ENCODE measurements at places on chromosomes 16 and 17. TPM values are rescaled to one million over a fixed set of nuclear protein-coding genes. Genes with fewer than 3 reads are reported as not detected.

HSD17B1 gene
- total RNA-seq = 1.4 TPM

SAMD14 gene
- total RNA-seq = 6.0 TPM

SHCBP1 gene
- total RNA-seq = 8.3 TPM

RHBDL3 gene
- total RNA-seq = 0.50 TPM

ARL5C gene
- not detected for total RNA-seq

NPIPA5 gene
- 8.5 TPM for total RNA-seq

GLYR1 gene
- total RNA-seq = 129 TPM

- DNase-seq = no peak
Observed at GRCh38 chr17:79466562-79467350, 144.1 kb downstream of the RBFOX3 start.

- peak; percentile 55 for DNase-seq
Observed at GRCh38 chr16:30786936-30787612, at the start of gene ZNF629. TSS of gene ZNF629 (minus strand) at chr16:30787205. CDS start at chr16:30784482, 2,723 bp downstream.

DNA sequence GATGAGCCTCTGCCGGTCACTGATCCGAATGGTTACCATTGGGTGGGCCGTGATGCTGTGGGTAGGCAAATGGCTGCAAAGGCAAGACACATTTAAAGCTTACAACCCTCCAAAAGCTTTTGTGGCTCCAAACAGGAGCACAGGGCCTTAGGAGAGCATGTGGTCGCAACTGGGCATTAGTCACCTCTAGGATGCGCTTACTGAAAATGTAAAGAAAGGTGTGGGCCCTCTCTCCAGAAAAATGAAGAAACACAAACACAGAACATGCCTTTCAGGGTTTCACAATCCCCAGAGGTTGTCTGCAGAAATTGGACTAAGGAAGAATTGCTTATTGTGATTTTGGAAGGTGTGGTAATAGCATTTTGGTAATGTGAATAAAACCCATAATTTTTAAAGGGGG, 86.7 kb upstream of the ATP2A3 start:
- DNase-seq = no peak

DNA sequence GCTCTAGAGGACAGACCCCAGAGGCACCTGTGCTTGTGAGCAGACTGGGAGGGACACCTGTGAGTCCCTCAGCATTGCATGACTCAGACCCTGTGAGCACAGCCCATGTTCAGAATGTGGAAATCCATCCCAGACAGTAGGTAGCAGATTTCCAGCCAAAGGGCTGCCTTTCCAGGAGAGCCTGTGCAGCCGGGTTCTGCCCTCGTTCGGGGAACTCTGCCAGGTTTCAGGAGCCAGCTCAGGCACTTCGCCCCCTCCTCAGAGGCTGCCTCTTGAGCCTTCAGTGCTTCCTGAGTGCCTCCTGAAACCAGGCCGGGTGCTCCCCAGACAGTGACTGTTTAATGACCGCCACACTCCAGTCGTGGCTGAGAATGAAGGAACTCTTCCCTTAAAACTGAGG, 23.3 kb upstream of the SDR42E2 start:
- DNase-seq = no peak

DNA sequence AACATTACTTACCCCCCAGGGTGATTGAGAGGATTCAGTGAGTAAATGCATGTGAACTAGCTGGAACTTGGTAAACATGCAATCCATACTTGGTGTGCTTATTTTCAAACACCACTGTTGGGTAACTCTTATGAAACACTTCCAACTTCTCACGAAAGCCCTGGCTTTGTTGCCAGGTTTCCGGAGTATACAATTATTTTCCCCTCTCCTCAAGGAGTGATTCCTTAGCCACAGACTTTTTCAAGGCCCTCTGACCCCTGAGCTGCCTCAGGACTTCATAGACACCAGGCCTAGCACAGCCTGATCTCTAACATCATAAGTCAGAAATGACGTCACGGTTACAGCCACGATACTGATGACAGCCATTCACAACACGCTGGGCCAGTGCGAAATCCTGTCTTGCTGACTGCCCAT, 27.6 kb downstream of the HSD17B2 start:
- DNase-seq = no peak

- DNase-seq = no peak
Observed at GRCh38 chr17:75403131-75403530, 2.3 kb downstream of the GRB2 start.

DNA sequence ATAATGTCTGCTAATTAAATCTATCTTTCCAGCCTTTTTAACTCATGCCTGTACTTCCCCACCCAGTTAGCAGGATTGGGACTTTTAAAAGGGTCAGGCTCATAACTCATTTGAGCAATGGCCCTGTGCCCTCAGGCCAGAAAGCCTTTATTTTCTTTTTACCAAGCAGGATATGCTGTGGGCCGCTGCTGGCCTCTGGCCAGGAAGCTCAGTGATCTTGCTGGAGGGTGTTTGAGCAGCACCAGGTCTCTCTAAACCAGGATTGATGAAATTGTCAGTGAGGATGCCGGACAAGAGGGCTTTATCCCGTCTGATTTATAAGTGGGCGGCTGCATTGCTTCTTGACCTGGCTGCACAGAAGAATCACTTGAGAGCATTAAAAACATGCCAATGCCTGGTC, 187.8 kb downstream of the RAB11FIP4 start:
- no peak for DNase-seq

DNA sequence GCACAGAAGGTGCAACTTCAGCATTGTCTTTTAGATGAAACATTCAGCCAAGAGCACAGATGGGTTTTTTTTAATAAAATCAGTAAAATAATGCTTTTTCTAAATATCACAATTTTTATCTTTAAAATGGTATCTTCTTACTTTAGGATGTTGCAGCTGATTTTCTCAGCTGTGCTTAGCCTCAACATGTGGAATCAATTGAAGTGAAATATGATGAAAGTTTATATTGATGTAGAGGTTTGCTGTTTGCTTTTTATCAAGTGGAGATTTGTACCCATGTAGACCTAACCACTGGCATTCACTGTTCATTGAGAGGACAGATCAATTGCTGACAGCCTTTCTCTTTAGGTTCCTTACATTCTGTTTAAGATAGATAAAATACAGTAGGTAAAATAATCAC, 107.8 kb downstream of the CYB561 start:
- no peak for DNase-seq

- DNase-seq = no peak
Observed at GRCh38 chr16:48492133-48492532, 106.9 kb upstream of the SIAH1 start.

- peak; percentile 87 for DNase-seq
Observed at GRCh38 chr17:50478391-50479381, at the start of gene RSAD1. TSS of gene RSAD1 (plus strand) at chr17:50478860. CDS start at chr17:50478885, 25 bp downstream.

DNA sequence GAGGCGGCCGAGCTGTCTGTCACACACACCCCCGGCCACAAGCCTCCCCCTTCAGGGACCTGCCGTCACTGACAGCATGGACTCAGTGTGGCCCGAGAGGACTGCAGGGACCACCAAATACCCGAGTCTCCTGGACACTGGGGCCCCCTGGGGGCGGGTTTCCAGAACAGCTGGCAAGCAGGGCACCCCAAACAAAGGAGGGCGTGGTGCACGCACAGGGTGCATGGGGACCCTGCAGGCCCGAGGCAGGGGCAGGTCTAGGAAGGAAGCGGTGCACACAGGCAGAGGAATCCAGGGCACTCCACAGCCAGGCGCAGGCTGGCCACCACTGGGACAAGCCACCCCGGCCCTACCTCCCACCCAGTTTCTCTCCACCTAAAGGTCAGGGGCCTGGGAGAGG, 28.7 kb upstream of the ENPP7 start:
- no peak for DNase-seq

DNA sequence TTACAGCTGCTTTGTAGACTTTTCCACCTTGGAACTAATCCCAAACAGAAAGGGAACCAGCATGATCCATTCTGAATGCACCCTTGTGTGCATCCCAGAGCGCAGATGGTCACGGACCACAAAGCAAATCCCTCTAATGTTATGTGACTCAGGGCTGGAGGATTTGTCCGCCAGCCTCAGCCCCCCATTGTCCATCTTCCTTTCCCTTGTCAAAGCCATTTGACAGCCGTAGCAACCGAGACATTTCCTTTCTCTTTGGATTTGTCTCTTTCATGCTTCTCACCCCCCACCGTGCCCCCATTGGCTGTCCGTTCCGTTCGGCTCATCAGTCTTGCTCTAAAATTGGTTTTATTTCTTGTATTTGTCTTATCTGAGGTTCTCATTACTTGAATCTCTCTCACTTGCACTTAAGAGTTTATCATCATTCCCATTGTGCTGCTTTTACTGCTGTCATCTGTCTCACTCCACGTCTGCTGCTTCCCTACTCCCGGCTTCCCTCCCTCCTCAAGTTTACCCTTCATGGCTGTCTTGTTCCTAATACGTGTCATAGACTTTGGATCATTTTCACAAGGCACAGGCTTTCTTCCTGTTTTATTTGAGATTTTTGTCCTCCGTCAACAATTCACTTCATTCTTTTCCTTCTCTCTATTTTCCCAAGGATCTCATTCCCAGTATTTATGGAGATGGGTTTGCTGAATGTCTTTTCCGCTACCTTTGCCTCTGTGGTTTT, 163.4 kb upstream of the ERCC4 start:
- DNase-seq = no peak

DNA sequence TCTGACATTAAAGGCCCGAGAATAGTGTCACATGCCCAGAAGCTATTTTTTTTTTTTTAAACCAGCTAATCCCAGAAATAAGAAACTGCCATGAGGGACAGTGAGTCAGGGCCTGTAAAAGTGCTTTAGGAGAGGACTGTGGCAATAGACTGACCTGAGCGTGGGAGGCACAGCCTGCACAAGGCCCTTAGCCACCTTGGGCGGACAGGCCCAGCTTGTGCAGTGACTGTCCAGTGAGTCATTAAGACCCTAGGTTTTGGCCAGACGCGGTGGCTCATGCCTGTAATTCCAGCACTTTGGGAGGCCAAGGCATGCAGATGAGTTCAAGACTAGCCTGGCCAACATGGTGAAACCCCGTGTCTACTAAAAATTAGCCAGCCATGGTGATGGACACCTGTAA, 343.0 kb upstream of the ZFHX3 start:
- DNase-seq = no peak

DNA sequence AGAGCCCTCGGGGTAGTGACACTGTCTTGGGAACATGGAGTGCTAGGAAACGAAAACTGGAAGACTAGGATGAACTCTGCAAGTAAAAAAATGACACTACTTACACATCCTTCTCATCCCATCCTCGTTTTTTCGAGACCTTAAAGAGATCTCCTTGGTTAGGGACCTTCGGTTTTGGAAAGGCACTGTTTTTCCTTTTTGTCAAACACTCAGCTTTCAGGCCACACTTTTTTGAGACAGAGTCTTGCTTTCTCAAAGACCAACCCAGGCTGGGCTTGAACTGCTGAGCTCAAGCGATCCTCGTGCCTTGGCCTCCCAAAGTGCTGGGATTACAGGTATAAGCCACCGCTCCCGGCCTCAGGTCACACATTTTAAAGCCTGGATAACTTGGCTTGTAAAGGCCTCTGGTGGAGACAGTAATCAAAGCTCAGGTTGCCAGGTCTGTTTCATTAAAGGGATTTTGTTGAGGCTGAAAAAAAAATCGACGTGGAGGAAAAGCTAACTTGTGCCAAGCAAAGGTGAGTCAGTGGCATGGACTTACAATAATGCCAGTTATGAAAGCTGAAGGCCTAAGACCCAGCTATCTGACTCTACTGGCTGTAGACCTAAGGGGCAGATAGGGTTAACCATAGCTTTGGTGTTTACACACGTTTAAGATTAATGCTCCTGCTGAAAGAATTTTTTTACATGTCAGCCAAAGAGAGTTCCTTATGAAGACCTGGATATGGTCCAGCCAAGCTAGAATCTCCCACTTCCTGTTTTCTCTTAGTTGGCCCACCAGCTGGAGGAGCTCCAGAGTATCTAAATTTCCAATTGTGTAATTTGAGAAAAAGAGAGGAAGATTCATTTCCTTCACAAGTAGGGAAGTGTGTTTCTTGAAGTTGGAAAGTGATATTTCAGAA, 823 bp downstream of the NBR1 start:
- no peak for DNase-seq

GRCh38 chr17:43907998-43908721, 824 bp upstream of the MPP2 start:
- DNase-seq = no peak

GRCh38 chr16:28904828-28905227, 20.2 kb downstream of the RABEP2 start:
- DNase-seq = no peak

- DNase-seq = no peak
Observed at GRCh38 chr16:86074651-86075487, 175.9 kb downstream of the IRF8 start.

GRCh38 chr17:73071066-73071999, 21.2 kb downstream of the SLC39A11 start:
- no peak for DNase-seq

- DNase-seq = no peak
Observed at GRCh38 chr16:17177959-17178905, 292.5 kb downstream of the XYLT1 start.

- no peak for DNase-seq
Observed at GRCh38 chr16:49658531-49658930, 197.4 kb downstream of the ZNF423 start.

- no peak for DNase-seq
Observed at GRCh38 chr17:50676065-50676975, 31.4 kb downstream of the ANKRD40 start.

DNA sequence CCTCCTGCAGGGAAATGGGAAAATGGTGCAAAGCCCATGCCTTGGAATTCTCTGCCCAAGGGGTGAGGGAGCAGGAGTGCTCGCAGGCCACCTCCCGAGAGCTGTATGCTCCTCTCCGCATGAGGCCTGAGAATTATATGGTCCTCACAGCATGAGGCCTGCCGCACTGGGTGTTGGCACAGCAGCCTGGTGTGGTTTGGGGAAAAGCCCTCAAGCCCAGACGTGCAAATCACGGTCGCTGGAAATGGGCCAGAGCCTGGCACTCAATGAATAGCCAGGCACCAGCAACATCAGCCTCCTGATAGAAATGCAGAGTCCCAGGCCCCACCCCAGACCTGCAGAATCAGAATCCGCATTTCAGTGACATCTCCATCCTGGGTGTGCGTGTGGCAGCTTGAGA, 156.4 kb upstream of the FOXF1 start:
- no peak for DNase-seq

DNA sequence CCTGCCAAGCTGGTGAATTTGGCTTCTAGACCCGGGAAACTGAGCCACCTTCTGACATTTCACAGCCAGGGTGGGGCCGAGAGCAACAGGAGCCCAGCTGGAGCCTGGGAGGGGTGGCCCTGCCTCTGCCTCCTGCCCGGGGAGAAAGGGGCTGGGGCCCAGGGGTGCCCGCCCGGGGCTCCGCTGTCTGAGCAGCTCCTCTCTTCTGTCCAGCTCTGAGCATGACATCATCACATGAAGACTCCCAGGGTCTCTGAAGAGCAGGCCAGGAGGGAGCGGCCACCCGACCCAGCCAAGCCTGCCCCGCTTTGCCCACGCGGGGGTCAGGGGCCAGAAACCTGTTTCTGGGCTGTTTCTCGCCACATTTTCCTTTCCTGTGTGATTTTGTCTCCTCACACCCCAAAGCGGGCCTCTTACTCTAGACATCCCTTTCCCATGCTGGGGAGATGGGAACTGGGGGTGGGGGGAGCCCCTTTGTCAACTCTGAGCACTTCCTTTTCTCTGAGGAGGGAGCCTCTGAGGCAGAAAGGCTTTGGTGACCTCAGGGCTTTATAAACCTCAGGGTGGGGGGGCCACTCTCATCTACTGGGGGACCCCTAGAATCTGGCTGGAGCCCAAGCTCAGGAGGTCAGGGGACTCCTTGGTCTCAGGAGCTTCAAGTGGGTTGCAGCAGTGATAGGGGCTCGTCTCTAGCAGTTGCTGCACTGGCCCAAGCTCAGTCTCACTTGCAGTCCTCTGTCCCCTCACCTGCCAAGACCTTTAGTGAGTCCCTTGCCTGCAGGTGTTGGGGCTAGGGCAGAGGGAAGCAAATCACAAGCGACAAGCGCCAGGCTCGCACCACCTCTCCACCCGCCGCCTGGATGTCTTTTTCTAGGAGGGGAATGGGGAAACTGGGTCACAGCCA, 7.6 kb downstream of the UBALD2 start:
- no peak for DNase-seq

All from progenitor cell of endocrine pancreas (in vitro differentiated cells).